ENCODE measurements at places on chromosomes 6 and 20. TPM values are rescaled to one million over a fixed set of nuclear protein-coding genes. Genes with fewer than 3 reads are reported as not detected.

DNA sequence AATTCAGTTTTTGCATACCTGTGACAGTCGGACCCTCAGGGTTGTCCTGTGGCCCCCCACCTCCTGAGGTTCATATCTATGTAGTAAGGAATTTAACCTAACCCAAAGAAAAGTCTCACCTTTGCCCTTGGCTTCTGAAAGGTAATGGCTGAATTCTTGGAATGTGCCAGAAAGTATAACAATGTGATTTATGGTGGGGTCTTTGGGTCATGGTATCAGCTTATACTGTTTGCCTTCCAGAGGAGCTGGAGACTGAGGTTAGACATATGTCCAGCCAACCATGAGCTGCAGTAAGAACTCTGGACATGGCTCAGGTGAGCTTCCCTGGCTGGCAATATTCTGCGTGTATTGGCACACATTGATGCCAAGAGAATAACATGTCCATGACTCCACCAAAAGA lies 26.9 kb downstream of the DDX43 start:
- no peak for DNase-seq

DNA sequence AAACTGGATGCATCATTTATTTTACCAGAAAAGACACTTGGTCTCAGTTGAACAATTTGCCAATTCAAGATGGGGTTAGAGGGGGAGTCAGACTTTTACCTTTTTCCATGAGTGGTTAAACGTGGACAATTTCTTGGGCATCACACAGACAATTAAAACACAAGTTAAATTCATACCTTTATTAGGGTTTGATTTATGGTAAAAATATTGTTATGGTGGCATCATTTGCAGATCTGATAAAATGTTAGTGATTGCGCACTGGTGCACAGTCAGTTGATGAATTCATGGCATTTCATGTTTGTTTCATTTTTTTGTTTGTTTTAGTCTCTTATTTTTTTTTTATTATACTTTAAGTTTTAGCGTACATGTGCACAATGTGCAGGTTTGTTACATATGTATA lies 399.9 kb downstream of the DOK5 start:
- DNase-seq, result no peak

GRCh38 chr6:165729307-165729936 lies 66.4 kb upstream of the PDE10A start:
- peak; percentile 35 for DNase-seq

DNA sequence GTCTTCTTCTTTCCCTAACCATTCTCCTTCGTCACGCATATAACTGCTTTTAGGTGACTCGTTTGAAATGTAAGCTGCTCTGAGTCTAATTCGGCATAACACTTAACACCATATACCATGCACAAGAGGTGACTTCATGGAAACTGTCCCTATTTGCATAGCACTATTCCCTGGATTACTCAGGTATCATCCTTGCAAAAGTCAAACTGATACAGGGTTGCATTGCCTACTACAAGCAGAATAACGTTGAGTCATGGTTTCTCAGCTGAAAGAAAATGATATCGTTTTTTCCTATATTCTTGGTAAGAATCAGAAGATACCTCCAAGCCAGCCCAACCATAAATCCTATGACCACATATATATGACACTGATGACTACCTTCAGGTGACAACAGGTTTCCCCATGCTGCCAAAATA lies 227.5 kb downstream of the ATXN1 start:
- DNase-seq, result no peak

DNA sequence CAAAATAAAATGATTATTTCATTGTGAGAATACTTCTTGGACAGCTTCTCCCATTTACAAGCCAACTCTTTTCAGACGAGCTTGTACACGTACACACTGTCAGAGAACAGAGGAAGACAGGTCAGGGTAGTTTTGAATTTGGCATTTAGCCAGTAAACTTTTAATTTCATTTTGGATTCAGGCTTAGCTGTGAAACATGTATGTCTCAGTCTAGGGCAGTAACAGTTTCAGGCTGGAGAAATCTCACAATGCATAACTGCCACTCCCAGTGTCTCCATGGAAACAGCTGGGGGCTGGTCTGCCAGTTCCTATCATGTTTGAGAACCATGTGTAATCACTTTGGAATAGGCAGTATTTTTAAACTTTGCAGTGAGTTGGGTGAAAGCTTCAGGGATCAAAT lies 22.0 kb upstream of the QKI start:
- DNase-seq, result peak; percentile 80

GRCh38 chr20:33791959-33792597 lies 19.1 kb upstream of the CHMP4B start:
- DNase-seq, result peak; percentile 52

- DNase-seq, result no peak
Measured at GRCh38 chr20:11957911-11958310, 40.2 kb downstream of the BTBD3 start.

GRCh38 chr6:33904050-33904746 lies 100.4 kb upstream of the MLN start:
- no peak for DNase-seq

DNA sequence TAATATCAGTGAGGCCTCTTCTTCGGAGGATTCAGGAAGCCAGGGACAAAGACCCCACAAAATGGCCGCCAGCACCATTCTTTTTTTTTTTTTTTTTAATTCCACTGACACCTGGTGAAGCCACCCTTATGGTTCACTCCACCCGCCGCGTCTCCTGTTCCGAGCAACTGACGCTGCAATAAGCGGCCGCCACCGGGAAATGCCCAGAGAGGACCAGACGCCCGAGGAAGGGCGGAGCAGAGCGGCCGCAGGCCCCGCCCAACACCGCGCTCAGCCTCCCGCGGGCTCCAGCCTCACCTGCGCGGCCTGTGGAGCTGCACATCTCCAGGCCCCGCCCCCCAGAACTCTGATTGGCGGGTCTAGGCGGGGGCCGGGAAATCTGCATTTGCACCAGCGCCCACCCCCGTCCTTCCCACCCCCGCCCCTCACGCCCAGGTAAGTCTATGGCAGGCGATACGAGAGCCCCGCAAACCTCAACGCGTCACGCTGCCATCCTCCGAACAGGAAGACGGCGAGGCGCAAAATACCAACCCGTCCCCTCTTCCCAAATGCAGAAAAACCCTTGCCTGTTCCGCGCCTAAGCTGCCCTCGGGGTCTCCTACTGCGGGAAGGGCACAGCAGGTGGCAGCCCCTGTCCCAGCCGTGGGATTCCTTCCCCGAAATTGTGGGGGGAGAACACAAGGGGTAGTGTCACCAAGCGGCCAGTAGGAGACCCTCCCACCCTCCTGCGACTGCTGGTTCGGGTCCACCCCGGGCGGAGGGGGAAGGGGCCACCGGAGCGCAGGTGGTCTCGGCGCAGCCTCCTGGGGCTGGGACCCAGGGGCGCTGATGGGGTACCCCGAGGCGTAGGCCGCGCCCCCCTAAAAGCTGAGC lies 960 bp downstream of the ATP9A start:
- DNase-seq, result peak; percentile 16

GRCh38 chr20:26218301-26218700 lies 521.6 kb upstream of the ZNF337 start:
- peak; percentile 9 for DNase-seq

DNA sequence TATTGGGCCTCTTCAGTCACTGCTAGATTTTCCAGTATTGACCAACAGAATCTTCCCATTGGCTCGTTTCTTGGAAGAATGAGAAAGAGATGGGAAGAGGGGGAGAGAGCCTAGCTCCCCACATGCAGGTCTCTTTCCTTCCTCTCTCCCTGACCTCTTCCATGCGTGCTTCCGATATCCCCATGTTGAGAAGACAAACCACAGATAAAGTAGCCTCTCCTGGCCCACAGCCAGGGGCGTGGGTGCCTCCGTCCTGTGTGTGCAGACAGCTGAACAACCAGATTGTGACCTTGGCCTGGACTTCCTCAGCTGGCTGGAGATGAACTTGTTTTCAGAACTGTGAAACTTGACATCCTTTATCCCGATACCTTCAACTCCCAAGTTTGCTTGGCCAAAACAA lies 71.0 kb downstream of the EDN3 start:
- DNase-seq, result no peak

The LYRM2 gene
- total RNA-seq, result 19.6 TPM

The CLPSL1 gene
- total RNA-seq, result not detected

The CTCFL gene
- total RNA-seq, result not detected

The TP53TG5 gene
- not detected for total RNA-seq

The HRH3 gene
- not detected for total RNA-seq
